ENCODE measurements at places on chromosomes 1 and 21. TPM values are rescaled to one million over a fixed set of nuclear protein-coding genes. Genes with fewer than 3 reads are reported as not detected.
A peak's percentile ranks its signal among the peaks of the same experiment; 100 is the strongest.

GRCh38 chr1:33433509-33434362, 2.8 kb upstream of the PHC2 start:
- DNase-seq: peak; percentile 99

- no peak for DNase-seq
These were observed 126.2 kb downstream of the TLR5 start for GRCh38 chr1:223016890-223017289.

GRCh38 chr1:78918157-78918556, 88.4 kb downstream of the ADGRL4 start:
- DNase-seq: peak; percentile 43

GRCh38 chr1:6423321-6423999, 1.1 kb upstream of the ESPN start:
- DNase-seq: no peak

DNA sequence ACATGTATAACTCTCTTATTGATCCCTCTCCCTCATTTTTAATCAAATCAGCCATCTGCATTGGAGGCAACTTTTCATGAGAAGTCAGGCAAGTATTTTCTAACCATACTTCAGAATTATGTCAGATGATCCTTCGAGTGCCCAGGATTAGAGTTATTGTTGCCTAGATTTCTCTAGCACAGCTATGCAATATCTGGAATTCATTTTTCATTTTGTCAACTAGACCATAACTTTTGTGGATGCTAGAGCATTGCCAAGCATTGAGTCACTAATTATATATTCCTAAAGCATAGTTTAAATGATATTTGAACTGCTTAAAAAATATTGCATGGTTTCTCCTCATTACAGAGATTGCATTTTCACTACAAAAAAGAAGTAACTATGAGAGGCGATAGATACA, 21.2 kb downstream of the HFM1 start:
- peak; percentile 17 for DNase-seq

DNA sequence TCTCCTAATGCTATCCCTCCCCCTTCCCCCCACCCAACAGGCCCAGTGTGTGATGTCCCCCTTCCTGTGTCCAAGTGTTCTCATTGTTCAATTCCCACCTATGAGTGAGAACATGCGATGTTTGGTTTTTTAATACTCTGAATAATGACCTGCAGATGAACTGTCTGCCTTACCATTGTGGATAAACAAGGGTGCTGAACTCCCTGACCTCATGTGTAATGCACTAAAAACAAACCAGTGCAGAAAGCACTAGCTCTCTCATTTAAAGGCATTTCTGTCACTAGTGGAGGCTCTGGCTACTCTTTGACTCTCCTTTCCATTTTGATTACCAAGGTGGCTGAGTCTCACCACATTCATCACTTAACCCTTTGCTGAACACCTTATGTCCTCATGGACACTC, 23.1 kb upstream of the TRAF3IP3 start:
- no peak for DNase-seq

GRCh38 chr1:189678779-189679178, 798.9 kb downstream of the BRINP3 start:
- DNase-seq: no peak

DNA sequence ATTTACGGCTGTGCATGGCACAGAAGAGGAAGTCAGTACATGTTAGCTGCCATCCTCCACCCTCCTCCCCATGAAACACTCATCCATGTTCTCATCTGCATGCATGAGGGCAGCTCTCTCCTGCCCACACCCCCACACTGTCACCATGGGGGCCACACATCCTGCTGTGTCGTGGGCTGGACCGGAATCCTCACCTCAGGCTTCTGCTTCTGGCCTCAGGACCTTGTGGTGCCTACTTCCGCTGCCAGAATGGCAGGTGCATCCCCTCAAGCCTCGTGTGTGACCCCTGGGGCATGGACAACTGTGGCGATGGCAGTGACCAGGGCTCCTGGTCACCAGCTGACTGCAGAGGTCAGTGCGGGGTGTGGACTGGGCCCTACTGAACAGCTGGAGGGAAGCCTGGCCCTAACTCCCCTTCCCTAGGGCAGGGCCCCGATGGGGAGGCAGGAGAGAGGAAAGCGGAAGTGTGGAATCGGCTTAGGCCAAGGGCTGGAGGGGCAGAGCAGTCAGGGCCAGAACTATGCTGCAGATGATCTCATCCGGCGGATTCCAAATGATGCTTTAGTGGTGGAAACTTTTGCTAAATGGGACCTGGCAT, 3.8 kb downstream of the LDLRAD2 start:
- peak; percentile 10 for DNase-seq

DNA sequence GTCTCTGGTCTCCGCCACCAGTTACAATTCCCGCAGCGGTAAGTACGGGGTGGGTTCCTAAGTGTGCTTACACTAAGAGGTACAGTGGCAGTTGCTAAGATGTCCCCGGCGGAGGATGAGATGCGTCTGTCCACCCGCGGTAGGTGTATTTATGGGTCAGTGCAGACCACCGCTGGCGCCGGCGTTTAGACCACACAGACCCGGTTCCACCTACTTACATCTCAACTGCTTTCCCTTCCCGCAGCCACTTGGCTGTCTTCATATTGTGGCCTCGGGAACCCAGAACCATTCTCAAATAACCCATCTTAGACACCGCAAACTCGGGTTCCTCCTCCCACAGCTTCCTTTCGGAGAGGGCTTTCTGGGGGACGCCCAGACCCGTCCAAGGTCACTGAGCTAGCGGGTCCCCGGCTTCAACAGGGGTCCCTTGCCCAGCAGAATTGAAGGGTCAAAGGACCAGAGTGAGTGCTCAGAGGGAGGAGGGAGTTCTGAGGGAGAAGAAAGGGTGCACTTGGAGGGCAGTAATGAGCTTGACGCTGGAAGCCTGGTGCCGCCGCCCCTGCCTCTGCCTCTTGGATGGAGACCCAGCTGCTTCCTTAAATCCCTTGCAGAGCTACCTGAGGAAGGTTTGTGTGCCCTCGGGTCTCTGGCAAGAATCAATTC, 8.6 kb downstream of the NR5A2 start:
- DNase-seq: no peak

GRCh38 chr1:41368366-41368765, 7.1 kb downstream of the FOXO6 start:
- no peak for DNase-seq

DNA sequence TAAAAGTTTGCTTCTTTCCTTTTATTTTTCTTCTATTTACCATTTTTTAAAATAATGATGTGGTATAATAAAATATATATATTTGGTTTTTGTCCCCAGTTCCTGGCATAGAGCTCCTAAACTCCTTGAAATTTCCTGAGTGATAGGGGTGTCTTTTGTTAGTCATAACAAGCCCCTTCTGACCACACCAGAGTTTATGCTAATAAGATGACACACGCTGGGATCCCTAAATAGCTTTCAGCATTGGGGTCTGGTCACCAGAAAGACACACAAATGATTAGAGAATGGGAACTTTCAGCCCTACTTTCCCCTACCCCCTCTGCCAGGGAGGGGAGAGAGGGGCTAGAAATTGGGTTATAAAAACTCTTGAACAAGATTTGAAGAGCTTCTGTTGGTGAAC, 56.2 kb downstream of the COL24A1 start:
- DNase-seq: no peak

- DNase-seq: no peak
These were observed 136.1 kb upstream of the ERRFI1 start for GRCh38 chr1:8162168-8162567.

DNA sequence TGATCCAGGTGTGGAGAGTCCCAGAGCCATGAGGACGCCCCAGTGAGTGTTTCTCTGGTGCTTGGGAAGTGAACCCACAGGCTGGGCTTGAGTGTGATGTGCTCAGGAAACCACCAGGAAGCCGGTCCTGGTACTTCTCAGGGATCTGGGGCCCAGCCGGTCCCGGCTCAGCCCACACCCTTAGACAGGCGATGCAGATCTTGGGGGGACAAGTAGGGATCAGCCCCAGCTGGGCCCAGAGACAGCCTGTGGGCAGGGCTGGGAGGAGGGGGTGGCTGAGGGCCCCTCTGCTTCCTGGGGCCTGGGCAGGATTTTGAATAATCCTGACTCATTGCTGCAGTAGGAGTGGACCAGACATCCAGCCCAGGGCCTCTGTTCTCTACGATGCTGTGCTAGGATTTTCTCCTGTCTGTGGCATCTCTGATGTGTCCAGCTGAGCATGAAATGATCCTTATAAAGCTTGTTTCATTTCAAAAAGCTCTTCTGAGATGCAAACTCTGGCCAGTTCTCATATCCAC, 698.0 kb downstream of the PTPRU start:
- DNase-seq: no peak

- DNase-seq: no peak
These were observed 26.3 kb downstream of the JAK1 start for GRCh38 chr1:64940025-64940424.

- DNase-seq: peak; percentile 52
These were observed at the start of gene COL16A1 for GRCh38 chr1:31703431-31704270. TSS of gene COL16A1 (minus strand) at chr1:31704017. CDS start at chr1:31702193, 1,824 bp downstream.

DNA sequence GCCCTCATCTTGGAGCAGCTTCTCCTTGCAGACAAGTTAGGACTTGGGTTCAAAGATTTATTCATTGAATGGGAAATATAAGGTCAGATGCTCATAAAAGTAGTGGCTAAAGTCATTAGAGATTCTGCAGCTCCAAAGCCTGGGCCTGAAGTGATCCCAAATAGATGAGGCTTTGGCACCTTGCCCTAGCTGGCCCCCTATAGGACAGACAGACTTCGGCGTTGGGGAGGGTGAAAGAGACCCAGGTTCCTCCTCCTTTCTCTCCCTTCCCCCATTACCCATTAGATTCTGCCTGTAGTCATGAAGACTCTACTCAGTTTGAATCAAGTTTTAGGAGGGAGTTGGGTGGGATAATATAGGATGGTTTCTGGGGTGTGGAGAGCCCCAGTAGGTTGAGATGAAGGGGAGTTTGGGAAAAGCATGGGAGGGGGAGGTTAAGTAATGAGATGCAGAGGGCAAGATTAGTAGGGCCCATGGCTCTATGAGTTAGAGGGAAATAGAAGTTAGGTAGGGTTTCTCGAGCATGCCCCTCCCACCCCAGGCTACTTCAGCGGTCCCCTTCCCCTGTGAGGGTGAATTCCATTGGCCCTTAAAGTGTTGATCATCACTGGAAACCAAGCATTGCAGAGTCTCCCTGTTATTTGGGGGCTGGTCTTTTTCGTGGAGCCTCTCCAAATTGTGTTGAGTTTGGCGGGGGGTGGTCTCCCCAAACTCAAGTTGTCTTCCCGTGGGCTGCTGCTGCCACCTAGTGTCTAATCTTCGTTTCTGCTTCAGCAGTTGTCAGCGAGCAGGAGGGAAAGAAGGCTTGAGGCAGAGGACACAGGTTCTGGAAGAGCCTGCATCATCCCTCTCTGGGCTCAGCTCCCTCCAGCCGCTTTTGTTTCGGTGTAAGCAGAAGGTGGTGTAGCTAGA, 2.1 kb upstream of the AHDC1 start:
- peak; percentile 63 for DNase-seq

GRCh38 chr1:22118291-22118992, 24.5 kb downstream of the WNT4 start:
- DNase-seq: no peak

GRCh38 chr21:29279558-29279957, 19.2 kb upstream of the BACH1 start:
- no peak for DNase-seq

GRCh38 chr1:114854693-114855320, at the start of gene SYCP1:
TSS of gene SYCP1 (plus strand) at chr1:114854863. CDS start at chr1:114855465, 602 bp downstream.
- DNase-seq: no peak

DNA sequence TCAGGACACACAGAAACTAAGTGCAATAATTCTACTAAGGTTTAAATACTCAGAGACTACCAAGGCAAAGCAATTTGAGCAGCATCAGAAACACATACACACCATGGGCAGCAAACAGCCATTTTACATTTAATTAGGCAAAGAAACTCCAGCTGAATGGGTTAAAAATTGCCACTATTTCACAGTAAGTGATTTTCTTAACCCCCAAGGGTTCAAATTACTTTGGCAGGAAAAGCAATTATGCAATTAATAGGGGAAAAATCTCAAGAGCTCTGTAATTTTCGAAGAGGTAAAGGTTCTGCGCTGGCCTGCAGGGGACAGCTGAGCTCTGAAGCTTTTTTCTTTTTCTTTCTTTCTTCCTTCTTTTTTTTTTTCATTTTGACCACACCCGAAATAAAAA, 206.2 kb upstream of the RRP15 start:
- no peak for DNase-seq

GRCh38 chr1:22452481-22452957, 868 bp downstream of the ZBTB40 start:
- peak; percentile 38 for DNase-seq

GRCh38 chr1:162300057-162300917, 76.4 kb downstream of the SPATA46 start:
- DNase-seq: no peak

DNA sequence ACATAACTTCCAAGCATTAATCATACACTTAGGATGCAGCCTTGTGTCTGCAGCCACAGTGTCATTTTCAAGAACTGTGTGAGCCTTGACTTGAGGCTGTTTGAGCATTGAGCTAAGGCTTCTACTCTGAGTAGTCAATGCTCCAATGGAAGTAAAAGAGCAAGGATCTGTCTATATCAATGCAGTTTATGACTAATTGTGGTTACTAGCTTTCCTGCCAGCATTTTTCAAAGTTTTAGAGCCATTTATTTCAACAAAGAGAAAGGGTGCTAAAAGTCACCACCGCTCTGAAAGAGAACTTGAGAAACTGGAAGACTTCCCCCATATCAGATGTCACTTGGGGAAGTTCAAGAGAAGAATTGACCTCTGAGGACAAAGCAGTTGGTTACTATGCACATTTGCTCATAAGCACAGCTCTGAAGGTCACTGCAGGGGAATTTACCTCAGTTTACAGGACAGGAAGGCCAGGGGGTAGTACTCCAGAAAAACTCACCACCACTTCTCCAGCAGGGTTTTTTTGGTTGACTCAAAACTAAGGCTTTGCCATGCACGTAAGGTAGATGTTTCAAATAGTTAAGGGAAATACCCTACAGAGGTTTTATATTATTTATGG, 24.5 kb upstream of the RGS1 start:
- DNase-seq: peak; percentile 88

- DNase-seq: no peak
These were observed 405.9 kb downstream of the TTLL7 start for GRCh38 chr1:83593073-83593472.

The CLCNKB gene
- polyA plus RNA-seq: 0.09 TPM

The DNALI1 gene
- polyA plus RNA-seq: 9.1 TPM

The HHIPL2 gene
- polyA plus RNA-seq: 0.12 TPM

The PCSK9 gene
- 0.17 TPM for polyA plus RNA-seq

The SYT14 gene
- polyA plus RNA-seq: 0.16 TPM

The PPFIA4 gene
- polyA plus RNA-seq: 13.7 TPM

The SPRR1A gene
- polyA plus RNA-seq: not detected

The HES2 gene
- not detected for polyA plus RNA-seq

The LMO4 gene
- polyA plus RNA-seq: 99.7 TPM

The AKT3 gene
- 13.6 TPM for polyA plus RNA-seq

The DNAJC28 gene
- polyA plus RNA-seq: 0.60 TPM

The ATP1A4 gene
- polyA plus RNA-seq: not detected

Measured in IMR-90 (cell line).